Fibroblast of lung (primary cell): ENCODE measurements at places on chromosomes 11 and 22.

DNA sequence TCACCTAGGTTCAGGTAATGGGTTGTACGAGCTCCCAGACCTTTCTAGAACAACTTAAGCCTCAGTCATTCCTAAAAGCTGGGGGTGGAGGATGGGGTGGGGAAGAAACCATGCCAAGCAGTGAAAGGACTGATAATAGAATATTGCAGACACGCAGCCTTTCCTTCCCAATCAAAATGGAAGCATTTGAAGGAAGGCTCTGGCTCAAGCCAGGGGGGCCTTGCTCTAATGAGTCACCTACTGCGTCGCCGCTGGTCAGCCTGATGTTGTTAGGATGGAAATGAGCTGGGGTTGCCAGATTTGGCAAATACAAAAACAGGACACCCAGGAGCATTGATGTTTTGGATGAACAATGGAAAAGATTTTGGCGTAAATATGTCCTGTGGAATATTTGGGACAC, 6.2 kb downstream of the SYT12 start:
- peak; percentile 57 for DNase-seq

DNA sequence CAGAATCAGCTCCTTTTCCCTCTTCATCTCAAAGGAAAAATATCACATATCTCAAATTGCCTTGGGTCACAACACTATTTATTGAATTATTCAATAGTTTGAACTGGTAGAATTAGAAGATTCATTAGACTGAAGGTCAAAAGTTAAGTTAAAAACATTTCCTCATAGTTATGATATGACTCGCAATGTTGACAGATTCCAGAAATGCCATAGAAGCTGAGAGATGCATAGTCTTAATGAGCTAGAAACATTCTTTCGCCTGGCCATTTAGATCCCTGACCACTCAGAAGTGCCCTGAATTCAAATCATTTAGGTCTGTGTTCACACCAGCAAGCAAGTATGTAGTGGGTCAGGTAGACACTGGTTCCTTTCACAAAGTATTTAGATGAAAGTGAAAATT, 44.4 kb downstream of the FAT3 start:
- peak; percentile 84 for DNase-seq

GRCh38 chr11:2690596-2691354, 9.0 kb downstream of the KCNQ1OT1 start:
- DNase-seq: no peak

DNA sequence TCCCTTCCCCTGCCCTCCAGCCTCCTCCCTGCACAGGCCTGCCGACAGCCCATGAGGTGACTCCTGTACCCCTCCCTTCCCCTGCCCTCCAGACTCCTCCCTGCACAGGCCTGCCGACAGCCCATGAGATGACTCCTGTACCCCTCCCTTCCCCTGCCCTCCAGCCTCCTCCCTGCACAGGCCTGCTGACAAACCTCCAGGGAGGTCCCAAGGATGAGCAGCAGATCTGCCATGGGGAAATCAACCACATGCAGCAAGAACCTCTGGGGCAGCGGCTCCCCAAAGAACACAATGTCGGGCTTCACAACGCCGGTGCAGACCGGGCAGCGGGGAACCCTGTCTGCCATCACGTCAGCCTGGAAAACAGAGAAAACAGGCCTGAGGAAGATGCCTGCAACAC, 12.3 kb downstream of the SIRT3 start:
- no peak for DNase-seq

GRCh38 chr11:78424334-78425270, 7.0 kb upstream of the GAB2 start:
- peak; percentile 91 for DNase-seq

DNA sequence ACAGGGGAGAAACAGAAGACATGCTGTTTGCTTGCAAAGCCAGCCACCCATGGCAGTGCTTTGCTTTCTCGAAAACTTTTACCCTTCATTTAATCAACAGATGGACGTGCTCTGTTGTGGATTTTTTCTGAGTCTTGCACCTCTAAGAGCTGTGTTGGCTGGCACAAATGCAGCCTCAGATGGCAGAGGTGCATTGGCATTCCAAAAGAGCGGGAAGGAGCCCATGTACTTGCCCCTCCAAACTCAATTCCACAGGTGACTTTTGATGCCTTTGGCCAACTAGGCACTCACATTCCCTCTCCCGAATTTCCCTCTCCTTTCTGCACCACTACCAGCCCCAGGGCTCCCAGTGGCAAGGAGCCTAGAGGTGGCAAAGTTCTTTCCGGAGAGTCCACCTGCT, 1.2 kb downstream of the KIRREL3 start:
- DNase-seq: no peak

DNA sequence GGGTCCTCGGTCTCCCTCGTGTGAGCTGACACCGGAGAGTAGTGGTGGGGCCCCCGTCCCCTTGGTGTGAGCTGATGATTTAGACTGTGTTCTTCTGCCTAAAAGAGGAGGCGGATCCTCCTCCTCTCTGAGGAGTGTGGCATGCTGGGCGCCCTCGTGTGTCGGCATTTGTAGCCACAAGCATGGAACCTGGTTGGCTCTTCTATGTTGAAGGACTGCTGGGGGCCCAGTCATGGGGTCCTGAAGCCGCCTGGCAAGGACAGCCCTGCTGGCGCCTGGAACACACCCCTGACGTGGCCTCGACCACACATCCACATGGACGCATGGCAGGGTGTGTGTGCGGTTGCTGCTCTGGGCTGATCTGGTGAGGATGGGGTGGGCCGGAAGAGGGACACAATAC, 50.2 kb downstream of the AP2A2 start:
- DNase-seq: peak; percentile 57

DNA sequence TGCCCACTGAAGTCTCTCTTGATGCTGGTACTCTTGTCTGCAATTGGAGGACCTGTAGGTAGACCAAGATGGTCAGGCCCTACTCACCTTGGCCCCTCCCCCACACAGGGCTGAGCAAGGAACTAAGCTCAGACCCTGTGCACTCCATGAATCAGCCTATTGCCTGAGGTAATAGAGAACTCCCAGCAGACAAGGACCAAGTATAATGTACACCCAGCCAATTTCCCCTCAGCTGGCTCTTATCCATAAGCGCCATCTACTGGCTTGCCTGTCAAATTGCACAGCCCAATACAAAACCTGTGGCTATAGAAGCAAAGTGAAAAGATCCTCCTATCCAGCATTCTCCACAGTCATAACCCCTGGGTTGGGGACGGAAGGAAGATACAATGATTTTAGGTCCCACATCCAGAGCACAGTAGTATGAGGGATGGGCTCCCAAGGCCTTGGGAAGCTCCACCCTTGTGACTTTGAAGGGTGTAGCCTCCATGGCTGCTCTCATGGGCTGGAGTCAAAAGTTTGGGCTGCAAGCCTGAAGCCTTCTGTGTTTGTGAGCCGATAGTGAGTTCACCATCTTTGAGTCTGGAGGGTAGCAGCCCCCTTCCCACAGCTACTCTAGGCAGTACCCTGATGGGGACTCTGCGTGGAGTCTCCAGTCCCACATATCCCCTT, 56.0 kb downstream of the GLYATL2 start:
- peak; percentile 38 for DNase-seq

- peak; percentile 84 for DNase-seq
Observed at GRCh38 chr22:30159561-30160353, 79.5 kb downstream of the HORMAD2 start.

DNA sequence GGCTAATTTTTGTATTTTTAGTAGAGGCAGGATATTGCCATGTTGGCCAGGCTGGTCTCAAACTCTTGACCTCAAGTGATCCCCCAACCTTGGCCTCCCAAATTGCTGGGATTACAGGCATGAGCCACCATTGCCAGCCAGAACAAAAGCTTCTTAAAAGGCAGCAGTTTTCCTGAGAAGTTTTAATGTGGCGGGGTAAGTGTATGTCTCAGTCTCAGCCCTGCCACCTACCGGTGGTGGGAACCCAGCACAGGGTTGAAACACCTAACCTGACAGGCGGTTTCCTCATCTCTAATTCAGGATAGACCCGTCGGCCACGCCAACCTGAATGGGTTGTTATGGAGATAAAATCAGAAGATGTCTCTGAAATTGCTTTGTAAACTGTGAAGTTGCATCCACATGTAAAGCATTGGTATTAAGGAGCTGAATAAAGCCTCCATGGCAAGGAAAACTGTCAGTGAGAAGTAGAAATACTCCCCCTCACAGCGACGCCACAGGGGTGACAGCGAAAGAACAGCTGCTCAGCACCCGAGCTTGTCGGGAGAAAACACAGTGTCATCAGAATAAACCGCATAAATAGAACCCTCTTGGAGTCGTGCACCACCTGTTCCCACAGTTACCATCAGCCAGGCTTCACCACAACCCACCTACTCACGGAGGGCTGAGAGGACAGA, 165.9 kb upstream of the NCAM1 start:
- DNase-seq: peak; percentile 53

DNA sequence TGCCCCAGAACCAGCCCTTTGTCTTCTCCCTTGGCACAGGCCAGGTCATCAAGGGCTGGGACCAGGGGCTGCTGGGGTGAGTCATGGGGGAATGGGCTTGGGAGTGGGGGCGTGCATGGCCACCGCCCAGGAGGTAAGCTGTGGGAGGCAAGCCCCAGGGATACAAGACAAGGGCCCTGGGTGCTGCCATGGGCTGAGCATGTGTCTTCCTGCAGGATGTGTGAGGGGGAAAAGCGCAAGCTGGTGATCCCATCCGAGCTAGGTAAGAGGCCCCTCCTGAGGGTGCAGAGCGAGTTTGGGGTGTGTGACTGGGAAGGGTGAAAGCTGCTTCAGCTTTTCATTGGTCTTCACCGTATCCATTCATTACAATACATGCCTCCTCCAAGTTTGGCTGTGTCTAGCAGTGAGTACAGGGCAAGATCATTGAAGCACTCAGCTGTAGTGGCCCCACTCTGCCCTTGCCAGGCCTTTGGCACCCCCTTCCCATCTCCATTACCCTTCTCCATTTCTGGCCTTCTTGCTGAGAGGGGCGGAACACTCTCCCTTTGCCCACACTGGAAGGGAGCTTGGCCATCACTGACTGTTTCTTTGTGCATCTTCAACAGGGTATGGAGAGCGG, 2.5 kb downstream of the FKBP2 start:
- DNase-seq: no peak

DNA sequence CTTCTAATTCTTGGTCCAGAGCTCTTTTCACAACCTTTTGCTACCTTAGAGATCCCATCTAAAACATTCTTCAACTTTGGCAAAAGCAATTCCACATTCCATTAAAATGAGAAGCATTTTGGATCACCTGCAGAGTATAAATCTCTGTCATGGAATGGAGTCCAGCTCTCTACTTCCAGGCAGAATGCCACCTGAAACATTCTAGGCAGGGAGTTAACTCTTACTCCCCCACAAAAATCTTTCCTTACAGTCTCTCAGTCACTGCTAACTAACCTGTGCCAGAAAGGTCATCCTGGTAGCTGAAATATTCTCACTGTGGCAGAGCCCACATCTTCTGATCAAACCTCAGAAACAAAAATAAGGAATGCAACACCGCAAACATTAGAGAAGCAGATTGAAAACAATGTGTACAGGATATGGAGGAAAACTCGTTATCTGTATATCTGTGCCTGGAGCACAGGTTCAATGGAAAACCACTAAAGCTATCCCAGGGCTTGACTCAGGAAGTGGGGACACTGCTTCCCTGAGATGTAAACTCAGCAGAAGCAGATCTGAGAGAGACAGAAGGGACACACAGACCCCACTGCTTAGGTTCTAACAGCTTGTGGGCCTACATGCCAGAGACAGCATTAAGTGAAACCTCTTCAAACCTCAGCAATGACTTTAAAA, 78.9 kb downstream of the KCNC1 start:
- peak; percentile 85 for DNase-seq

GRCh38 chr22:43270314-43270908, 72.8 kb downstream of the SCUBE1 start:
- no peak for DNase-seq

DNA sequence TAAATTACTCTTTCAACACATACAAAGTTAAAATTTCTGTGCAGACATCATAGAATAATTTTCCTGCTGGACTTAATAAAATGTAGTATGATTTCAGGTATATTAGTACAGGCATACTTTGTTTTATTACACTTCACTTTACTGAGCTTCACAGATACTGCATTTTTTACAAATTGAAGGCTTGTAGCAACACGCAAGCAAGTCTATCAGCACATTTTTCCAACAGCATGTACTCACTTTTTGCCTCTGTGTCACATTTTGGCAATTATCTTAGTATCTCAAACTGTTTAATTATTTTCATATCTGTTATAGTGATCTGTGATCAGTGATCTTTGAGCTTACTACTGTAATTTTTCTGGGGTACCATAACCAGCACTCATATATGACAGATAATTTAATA, 44.5 kb downstream of the BBOX1 start:
- no peak for DNase-seq

GRCh38 chr11:44899959-44900358, 50.7 kb downstream of the TP53I11 start:
- peak; percentile 60 for DNase-seq

DNA sequence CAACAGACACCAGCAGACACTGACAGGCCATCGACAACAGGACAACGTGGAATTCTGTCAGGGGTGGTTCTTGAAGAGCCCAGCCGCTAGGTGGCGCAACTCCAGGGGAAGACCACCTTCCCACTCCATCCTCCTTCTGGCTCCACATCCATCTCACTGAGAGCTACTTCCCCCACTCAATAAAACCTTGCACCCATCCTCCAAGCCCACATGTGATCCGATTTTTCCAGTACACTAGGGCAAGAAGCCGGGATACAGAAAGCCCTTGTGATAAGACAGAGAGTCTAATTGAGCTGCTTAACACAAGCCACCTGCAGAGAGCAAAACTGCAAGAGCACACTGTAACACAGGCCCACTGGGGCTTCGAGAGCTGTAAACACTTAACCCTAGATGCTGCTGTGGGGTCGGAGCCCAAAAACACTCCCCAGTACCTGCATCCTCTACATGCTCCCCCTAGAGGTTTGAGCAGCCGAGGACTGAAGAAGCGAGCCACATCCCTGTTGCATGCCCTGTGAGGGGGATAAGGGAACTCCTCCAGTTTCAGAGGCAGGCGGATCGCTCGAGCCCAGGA, 11.5 kb upstream of the RAB39A start:
- peak; percentile 14 for DNase-seq

DNA sequence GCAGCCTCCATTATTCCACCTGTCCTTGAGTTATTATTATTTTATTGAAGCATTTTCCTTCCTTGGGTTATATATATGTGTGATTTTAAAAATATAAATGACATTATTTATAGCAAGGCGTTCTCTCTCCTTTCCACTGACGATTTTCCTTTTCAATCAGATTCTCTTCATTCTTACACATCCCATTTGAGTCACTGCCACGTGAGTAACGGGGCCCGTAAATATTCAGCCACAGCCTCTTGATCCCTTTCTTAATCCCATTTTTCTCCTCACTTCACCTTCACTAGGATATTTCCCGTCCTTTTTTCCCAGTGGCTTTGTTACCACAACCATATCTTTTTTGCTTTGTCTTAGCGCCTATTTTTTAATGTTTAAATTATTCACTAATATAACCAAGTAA, 396.2 kb downstream of the NTM start:
- no peak for DNase-seq

GRCh38 chr22:49525801-49526535, 301.7 kb downstream of the BRD1 start:
- DNase-seq: no peak

DNA sequence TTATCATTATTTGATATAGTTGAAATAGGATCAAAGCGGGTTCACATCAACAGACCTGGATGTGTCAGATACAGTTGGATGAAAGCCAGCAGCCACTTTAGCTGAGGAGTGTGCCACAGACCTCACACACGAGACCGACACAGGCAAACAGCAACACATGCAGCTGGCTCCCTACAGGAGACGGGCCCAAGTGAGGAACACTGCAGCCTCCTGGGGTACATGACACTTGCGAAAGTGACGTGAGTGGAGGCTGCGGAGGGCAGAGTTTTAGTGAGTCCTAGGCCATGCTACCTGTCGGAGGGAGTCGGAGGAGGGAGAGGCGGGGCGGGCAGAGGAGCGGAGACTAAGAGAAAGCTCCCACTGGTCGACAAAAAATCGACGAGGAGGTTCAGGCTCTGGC, 100.9 kb upstream of the BID start:
- DNase-seq: no peak

- DNase-seq: no peak
Observed at GRCh38 chr11:122213171-122213570, 97.2 kb upstream of the BLID start.
